Stimulated activated CD8-positive, alpha-beta memory T cell treated with anti-CD3 and anti-CD28 coated beads, Interleukin-7, amount 100 ng/mL, for 1 hour (primary cell): ENCODE measurements at places on chromosomes 2 and 18.
A peak's percentile ranks its signal among the peaks of the same experiment; 100 is the strongest.

DNA sequence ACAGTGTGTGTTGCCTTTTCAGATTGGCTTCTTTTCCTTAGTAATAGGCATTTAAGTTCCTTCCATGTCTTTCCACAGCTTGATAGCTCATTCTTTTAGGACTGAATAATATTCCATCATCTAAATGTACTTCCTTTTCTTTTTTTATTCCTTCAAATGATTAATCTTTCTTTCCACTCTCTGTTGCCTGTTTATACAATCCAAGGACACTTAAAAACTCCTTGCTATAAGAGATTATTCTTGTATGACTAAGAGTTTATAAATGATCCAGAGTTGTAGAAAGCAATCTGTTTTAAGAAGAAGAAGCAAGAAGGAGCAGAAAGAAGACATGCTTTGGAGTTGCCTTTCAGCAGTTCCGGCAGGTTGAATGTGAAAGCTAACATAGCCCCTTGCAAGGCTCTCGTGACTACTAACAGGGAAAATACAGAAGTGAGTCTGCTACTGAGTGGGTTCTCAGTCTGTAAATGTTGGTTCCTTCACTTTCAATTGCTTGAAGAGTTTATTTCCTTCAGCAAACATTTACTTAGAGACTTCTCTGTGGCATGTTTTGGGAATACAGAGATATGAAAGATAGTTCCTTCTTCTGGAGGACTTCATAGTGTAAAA lies 123.0 kb downstream of the PMAIP1 start:
- DNase-seq = no peak

DNA sequence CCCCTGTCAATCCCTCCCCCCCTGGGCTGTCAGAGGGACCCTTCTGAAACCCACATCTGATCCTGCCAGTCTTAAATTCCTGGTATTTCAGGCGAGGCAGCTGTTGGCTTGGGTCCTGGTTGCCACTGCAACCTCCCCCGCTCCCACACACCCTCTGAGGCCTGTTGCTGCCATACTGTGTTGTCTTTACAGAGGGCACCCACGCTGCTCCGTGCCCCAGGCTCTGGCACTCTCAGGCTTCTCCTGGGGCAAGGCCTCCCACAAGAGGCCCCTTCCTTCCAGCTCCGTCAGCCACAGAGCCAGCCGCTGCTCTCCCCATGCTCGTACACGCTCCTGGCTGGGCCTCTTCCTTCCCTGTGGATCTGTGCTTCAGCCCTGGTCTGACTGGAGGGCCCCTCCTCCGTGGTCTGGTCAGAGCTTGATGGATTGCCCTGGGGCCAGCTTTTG lies 8.6 kb downstream of the CABLES1 start:
- DNase-seq = no peak

DNA sequence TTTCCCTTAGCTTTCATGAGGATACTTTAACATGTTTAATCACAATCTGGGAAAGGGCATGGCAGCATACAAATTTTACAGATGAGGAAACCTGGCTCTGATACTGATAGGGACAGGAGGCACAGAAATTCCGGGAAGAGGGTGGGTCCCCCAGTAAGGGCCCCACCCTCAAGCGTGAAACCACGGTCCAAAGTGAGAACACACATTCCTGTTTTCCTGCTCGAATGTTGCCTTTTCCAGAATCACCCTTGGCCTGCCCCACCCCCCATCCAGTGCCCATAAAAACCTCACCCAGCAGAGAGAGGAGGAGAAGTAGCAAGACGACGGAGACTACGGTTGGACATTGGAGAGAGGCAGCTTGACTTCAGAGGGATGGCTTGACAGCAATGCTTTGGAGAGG lies 98.2 kb downstream of the HIBCH start:
- no peak for DNase-seq

GRCh38 chr2:164850235-164850634 lies 8.6 kb upstream of the COBLL1 start:
- no peak for DNase-seq

- DNase-seq = no peak
Observed at GRCh38 chr18:64929036-64929435, 780.1 kb upstream of the LINC00305 start.

GRCh38 chr2:232385660-232386489 lies 7.3 kb downstream of the ALPP start:
- no peak for DNase-seq

GRCh38 chr2:207530160-207531031 lies 634 bp downstream of the CREB1 start:
- DNase-seq = no peak

GRCh38 chr2:229044581-229044980 lies 226.5 kb downstream of the PID1 start:
- DNase-seq = no peak

DNA sequence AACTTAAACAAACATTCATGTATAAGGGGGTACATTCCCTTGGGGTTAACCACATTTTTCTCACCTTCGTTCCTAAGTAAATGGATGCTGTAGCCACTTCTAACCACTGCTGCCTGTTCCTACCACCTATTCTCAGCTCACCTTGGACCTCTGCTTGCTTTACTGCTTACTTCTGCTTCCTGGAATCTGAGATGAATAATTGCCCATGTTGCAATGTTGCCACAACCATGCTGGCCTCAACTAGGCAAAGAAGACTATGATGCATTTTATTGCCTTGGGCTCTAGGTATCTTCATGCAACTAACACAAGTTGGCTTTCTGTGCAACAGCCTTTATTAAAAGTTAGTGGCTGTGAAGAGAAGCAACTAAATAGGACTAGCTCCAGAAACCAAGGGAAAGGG lies 106.3 kb upstream of the TCF4 start:
- no peak for DNase-seq

DNA sequence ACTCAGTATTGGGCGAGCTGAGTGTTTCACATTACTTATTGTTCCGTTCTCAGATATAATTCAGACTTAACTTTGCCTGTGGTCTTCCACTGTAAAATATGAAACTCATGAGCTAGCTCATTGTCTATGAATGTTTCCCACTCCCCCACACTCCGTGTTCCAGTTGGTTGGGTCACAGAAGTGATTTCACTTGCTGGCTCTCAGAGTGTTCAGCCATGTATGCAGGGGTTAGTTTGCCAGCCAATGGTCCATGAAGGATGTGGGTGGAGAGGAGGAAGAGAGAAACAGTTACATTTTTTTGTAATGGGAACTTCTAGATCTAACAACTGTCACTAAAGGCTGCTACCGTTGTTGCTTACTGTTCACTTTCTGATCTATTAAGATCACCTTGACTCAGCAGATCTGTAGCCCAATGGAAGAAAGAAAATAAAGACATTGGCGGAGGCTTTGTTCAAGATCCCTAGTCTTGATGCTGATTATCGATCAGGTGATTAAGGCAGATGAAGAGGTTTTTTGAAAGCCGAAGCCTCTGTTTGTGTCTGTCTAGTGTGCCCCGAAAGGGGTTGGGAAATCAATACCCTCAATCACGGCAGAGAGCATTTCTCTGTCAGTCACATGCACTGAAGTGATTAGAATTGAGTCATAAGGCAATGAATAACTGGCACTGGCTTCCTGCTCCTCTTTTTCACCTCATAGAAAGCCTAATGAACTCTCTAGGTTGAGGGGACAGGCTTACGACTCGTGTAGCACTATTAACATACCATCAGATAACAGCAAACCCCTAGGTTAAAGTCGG lies 279.7 kb upstream of the FIGN start:
- DNase-seq = no peak

- no peak for DNase-seq
Observed at GRCh38 chr2:207540431-207540830, 10.7 kb downstream of the CREB1 start.

- no peak for DNase-seq
Observed at GRCh38 chr2:58432491-58433170, 191.5 kb upstream of the FANCL start.

GRCh38 chr2:179373816-179374215 lies 109.2 kb upstream of the SESTD1 start:
- DNase-seq = no peak

GRCh38 chr18:10284540-10285282 lies 169.7 kb upstream of the APCDD1 start:
- DNase-seq = no peak

DNA sequence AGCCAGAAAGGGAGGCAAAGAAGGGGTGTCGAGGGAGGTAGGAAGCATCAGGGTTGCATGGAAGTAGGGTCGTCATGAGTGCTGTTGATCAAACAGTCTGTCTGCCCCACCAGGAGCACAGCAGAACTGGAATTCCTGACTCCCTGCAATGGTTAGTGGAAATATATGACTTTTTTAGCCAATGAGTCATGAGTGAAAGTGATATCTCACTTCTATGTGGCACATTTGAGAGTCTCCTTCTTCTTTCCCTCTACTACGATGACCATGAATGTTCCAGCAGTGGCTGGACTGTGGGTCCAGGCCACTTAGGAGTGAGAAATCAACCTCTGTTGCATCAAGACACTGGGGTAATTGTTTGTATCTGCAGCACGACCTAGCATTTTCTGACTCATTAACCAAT lies 199.5 kb downstream of the TTC32 start:
- DNase-seq = no peak

DNA sequence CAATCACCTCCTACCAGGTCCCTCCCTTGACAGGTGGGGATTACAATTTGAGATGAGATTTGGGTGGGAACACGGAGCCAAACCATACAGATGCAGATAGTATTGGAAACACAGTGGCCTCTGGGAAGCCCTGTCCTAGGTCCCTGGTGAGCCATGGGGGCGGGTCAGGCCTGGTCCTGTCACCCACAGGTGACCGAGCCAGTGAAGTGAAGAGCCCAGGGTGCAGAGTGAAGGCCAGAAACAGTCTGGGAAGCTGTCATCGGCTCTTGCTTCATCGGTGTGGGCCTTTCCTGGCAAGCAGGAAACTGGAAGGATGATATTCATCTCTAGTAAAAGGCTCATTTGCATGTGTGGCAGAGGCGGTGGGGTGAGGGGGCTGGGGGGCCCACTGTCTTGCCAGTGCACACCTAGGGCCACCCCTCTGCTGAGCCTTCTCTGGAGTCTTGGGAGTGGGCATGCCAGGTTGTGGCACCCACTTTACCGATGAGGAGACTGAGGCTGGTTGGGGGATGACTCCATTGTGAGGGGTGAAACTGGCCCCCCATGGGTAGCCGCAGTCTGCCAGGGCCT lies 290.6 kb downstream of the NDUFA10 start:
- DNase-seq = no peak

- DNase-seq = no peak
Observed at GRCh38 chr2:205435970-205436369, 246.3 kb upstream of the NRP2 start.

DNA sequence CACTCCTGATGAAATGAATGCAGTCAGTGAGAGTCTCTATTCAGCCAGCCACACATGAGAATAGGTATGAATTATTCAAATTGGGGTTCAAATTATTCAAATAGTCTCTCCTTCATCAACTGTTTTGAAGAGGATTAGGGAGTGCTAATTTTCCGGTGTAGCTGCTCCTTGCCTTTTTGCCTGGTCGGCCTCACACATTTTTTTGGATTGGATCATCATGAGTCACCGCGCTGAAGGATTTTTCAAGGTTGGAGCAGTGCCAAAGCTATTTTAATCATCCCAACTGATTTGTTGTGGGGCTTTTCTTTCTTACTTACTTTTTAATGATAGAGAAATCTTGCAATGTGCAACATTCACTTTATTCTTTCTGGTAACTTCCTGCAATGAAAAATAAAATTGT lies 2.4 kb upstream of the DTNA start:
- DNase-seq = no peak

GRCh38 chr2:207421671-207422070 lies 108.1 kb upstream of the CREB1 start:
- no peak for DNase-seq

DNA sequence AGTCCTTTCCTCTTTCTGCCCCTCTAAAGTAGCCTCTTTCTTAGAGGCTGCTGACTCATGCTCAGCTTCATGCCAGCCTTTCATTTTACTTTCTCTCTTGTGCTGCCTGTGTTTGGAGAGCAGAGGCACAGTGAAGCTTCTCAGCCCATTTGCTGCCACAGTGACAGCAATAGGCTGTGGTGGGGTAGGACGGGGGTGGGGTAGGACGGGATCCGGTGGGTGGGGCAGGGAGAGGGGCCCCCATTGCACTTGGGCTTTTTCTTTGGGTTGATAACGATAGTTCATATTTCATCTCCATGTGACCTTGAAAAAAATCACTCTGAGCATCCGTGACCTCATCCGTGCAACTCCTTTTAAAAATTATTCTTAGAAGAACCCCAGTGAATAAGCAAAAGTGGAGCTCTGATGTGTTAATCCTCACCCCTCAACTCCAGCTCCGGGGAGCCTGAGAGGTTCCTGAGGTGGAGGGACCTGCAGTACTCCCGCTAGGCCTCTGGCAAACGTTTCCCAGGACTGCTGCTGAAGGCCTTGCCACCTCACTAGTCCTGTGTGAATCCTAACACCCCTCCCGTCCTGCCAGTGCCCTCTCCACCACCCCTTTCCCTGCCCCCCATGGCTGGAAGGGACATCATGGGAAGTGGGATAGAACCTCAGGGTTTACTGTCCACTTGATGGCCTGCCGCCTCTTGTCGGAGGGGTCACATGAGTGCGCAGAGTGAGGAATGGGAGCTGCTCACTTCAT lies 70.8 kb downstream of the INPP4A start:
- no peak for DNase-seq

DNA sequence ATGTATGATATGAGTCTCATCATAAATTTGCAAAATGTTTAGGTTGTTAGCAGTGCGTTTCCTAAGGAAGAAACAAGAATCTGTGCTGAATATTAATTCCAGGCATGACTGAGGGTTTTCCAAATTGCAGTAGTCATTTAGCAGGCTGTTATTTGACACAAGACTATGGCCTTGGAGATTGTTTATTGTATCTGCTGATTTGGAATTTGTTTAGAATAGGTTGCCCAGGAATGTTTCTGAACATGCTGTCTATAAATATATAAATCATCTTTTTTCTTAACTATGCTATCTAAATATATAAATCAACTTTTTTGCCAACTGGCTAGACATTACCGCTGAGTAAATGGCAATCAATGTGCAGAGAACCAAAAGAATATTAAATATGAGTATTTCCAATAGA lies 90.9 kb downstream of the DOK6 start:
- DNase-seq = no peak

DNA sequence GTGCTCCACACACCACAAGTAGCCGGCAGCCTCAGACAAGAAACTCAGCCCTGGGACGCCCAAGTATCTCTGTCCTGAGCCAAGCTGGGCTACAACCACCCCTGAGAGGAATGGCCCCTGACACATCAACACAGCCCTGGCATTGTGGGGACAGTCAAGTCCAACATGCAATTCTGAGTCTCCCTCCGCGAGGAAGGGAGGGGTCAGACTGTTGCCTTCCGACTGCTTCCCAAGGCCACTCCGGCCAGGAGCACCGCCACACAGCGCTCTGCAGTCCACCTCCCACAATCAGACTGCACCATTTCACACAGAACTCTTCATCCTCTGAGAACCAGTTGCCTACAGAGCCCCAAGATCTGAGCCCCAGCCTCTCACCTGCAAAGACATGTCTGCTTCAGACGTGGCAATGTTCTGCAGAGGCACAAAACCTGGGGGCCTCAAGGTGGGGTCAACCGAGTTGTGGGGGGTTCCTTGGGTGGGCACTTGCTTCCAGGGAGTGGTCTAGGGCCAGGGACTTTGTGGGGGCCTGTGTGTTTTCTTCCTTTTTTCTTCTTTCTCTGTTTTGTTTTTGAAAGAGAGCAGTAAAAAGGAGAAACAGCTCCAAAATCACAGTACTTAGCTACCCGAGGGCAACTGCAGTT lies 76.7 kb upstream of the SALL3 start:
- no peak for DNase-seq

- peak; percentile 79 for DNase-seq
Observed at GRCh38 chr2:64488050-64488974, 34.4 kb downstream of the LGALSL start.
